Ureter (tissue), 1 donor: ENCODE measurements at places on chromosomes 3 and 15.

- no peak for DNase-seq
Measured at GRCh38 chr3:37223141-37223558, 48.8 kb upstream of the LRRFIP2 start.

DNA sequence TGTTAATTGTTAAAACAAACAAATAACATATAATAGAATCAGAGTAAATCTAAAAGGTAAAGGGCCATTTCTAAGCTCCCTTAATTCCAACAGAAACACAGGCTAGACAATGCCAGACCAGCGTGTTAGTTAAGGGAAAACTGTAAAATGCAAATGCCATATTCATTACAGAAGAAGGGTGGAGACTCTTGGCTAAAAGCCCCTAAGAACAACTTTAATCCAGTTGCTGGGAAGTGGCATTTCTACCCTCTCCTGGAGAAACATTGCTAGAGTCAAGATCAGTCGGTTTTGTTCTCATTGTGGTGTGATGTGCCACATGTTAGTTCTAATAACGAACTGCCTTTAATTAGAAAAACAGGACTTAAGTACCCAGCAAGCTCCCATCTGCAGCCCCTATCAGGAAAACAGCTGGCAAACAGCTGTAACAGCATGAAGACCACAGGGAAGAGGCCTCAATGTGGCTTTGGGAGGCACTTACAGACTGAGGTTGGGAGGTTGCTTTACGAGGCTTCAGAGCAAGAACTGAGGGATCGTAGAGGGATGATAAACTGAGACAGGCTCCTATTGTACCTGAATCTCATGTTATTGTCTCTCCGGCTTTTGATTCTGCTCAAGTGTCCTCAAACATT is 1134.8 kb downstream of the ROBO1 start:
- DNase-seq: no peak

GRCh38 chr3:11371747-11372146 is 99.5 kb downstream of the ATG7 start:
- no peak for DNase-seq

DNA sequence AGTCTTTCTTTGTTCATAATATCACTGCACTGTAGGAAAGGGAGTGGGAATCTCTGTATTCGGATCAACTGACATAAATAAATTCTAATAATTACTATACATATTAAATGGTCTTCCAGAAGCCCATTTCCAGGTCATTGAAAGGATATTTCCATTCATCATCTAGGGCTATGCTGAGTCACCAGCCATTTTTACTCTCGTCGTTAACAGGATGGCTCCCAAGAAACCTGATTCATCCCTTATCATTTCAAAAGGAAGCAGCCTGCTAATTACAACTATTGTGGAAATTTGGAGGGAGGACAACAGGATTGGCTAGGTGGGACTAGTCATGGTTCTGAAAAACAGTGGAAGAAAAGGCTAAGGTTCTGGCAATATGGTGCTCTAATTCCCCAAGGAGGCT is 13.6 kb downstream of the GMNC start:
- DNase-seq: no peak

- no peak for DNase-seq
Measured at GRCh38 chr3:172415323-172415722, 32.9 kb downstream of the GHSR start.

- no peak for DNase-seq
Measured at GRCh38 chr3:63559884-63560283, 92.6 kb upstream of the SNTN start.

- no peak for DNase-seq
Measured at GRCh38 chr15:90820481-90820880, 47.9 kb upstream of the FURIN start.

DNA sequence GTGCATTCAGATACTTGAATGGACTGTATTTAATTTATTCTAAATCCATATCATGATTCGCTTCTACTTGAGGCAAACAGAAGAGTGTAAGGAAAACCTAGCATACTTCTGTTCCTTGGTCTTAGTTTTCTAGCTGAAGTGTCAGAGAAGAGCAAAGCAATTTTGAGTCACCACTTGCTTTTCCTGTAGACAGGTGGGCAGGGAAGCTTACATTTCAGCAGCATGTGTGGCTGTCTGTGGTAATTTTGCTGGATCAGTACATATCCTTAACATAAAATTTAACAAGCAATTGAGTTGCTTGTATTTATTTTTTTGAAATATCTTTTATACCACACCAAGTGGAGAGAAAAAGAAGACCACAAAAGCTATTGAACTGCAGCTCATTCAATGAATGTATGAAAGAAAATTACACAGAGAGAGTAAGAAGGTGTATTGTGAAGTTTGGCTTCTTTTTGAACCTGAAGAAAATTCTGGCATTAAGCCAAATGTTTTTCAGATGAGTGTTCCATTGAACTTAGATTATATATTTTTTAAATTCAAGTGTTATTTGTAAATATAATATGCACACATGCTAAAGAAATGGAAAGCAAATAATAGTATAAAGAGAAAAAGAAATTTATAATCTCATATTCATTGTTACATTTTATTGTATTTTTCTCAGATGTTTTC is 747.6 kb downstream of the NAALADL2 start:
- no peak for DNase-seq

DNA sequence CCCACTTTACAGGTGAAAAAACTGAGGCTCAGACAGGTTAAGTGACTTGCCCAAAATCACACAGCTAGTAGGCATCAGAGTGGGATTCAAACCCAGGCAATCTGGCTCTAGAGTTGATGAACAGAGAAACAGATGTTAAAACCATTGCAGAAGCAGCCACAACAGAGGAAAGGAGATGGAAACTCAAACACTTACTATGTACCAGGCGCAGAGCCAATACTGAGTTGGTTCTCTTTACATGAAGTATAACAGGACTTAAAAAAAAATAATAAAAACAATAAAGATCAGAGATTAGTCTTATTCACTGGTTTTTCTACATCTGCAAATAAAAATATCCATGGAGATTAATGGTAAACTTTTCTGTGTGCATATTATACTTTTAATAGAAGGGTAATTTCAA is 84.9 kb upstream of the SPATA12 start:
- DNase-seq: no peak

- no peak for DNase-seq
Measured at GRCh38 chr15:39837454-39837853, 54.8 kb upstream of the FSIP1 start.

DNA sequence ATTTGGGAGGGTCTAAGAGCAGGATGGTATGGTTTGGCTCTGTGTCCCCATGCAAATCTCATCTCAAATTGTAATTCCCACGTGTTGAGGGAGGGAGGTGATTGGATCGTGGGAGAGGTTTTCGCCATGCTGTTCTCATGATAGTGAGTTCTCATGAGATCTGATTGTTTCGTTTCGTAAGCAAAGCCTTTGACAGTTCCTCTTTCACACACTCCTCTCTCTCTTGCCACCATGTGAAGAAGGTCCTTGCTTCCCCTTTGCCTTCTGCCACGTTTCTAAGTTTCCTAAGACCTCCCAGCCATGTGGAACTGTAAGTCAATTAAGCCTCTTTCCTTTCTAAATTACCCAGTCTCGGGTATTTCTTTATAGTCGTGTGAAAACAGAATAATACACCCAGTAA is 553.7 kb downstream of the TAFA4 start:
- DNase-seq: no peak

DNA sequence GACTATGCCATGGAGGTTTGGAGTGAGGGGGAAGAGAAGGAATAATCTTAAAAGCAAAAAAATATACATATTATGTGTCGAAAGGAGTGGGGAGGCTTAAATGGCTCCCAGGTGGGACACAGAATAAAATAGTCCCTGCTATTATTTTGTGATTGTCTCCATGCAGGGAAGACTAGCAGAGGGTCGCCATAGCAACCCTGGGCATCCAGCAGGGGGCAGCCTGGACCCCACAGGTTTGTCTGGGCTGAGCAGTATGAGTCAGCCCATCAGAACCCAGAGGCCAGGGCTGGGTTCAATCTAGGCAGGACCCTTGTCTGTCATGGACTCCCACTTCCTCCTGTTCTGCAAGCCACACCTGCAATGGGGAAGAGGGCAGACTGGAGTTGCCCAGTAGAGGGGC is 17.6 kb upstream of the LINGO1 start:
- DNase-seq: no peak

- DNase-seq: no peak
Measured at GRCh38 chr15:88031461-88031860, 225.1 kb downstream of the NTRK3 start.

GRCh38 chr3:105177576-105177975 is 189.1 kb upstream of the ALCAM start:
- no peak for DNase-seq

- no peak for DNase-seq
Measured at GRCh38 chr3:46059432-46059831, 32.1 kb upstream of the XCR1 start.

DNA sequence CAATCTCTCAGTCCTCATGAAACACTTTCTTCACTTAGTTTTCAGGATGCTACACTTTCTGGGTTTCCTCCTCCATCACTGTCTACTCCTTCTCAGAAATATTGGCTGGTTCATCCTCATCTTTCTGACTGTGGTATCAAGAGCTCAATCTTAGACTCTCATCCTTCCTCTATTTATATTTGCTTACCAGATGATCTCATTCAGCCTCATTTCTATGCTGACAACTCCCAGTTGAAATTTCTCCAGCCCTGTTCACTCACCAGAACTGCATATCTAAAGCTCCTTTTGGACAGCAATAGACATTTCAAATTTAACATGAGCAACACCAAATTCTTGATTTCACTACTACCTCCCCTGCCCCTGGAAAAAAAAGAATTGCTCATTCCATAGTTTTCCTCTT is 48.0 kb upstream of the FBN1 start:
- no peak for DNase-seq

DNA sequence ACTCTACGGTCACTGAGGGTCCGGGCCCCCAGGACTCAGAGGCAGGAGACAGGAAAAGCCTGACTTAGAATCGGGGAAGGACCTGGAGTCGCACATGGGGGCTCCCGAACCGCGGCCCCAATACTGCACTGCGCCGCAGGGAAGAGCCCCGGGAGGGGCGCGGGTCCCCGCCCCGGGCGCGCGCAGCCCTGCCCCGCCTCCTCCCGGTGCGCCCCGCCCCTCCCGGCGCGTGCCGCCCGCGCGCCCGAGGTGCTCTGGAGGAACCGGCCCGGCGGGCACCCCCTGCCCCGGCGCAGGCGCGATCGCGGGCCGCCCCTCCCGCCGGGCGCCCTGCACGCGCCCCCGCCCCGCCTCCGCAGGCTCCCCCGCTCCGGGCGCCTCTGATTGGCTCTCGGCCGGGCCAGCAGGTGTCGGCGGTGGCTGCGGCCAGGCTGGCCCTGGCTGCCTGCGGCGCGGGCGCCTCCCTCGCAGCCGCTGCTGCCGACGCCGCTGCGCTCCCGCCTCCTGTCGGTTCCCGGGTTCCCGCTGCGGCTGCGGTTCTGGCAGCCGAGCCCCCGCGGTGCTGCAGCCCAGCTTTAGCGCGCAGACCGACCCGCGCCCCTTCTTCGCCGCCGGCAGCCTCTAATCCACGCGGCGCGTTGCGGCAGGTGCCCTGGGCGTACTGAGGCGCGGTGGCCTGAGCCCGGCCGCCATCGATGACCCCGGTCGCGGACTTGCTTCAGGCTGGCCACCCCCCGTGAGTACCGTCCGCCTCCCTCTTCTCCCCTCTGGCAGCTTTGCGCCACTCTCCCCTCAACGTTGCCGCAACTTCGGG is at the start of gene MYRIP:
Gene MYRIP, plus strand, starts transcription at position 429 of the 814 bp plus-strand sequence. CDS start 91,208 bp downstream, outside the sequence.
- peak; percentile 50 for DNase-seq
